ENCODE measurements at places on chromosomes 12 and 14.

- peak; percentile 74 for DNase-seq
These were observed 51.4 kb downstream of the C14orf132 start for GRCh38 chr14:96090441-96091148.

- peak; percentile 24 for DNase-seq
These were observed 1.4 kb downstream of the LRFN5 start for GRCh38 chr14:41607966-41608663.

DNA sequence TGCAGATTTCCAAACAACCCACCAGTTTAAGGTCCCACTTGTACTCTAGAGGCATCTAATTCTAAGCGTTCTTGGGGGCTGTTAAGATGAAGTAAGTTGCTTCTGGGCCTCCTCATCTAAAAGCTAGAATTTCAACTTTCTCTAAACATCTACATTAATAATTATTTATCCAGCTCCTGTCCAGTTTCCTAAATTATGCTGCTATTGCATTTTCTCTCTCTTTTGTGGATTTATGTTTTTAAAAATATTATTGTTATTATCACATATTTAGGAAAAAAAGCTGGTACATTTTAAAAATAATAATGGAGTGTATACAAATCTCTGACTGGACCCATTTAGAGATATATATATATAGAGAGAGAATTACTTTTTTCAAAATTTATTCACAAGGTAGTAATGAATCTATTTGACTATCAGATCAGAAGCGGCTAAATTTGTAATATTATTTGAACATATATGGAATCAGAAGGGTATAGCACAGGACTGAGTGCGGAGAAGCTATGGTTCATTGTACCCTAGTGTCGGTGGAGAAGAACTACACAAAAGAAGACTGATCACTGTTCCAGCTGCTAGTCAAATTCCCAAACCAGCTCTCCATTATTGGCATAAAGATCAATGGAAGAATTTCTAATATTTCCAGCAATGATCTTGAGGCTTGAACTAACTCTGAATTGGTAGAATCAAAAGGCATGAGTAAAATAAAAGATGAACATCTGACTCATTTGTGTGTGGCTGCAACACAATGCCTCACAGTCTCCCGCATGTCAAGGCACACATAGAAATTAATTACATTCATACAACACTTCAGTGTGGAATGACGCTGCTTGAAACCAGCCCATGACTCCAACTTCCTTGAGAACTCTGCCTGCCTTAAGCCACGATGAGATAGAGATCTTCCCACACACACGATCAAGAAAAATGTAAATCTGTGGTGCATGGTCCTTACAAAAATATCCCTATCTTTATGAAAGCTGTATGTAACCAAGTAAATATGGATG is 433.4 kb upstream of the OR4E1 start:
- no peak for DNase-seq

- DNase-seq, result peak; percentile 9
These were observed 1538.3 kb upstream of the SEL1L start for GRCh38 chr14:83071888-83072501.

- DNase-seq, result no peak
These were observed 131.0 kb downstream of the TMEM132D start for GRCh38 chr12:129772501-129773493.

GRCh38 chr12:33245434-33245833 is 194.2 kb downstream of the SYT10 start:
- no peak for DNase-seq

- DNase-seq, result no peak
These were observed 129.8 kb downstream of the AACS start for GRCh38 chr12:125194987-125195386.

DNA sequence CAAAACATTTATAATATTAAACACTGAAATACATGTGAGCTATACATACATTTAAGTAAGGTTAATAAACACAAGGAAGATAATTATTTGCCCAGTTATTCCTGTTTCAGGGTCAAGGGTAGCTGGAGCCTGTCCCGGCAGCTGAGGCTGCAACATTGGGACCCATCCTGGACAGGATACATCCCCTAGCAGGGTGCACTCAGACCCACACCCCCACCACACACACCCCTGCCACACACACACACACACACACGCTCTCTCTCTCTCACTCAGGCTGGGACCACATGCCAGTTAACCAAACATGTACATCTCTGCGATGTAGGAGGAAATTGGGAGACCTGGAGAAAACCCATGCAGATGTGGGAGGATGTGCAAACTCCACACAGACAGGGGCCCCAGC is 112.6 kb upstream of the TMCC3 start:
- DNase-seq, result no peak

DNA sequence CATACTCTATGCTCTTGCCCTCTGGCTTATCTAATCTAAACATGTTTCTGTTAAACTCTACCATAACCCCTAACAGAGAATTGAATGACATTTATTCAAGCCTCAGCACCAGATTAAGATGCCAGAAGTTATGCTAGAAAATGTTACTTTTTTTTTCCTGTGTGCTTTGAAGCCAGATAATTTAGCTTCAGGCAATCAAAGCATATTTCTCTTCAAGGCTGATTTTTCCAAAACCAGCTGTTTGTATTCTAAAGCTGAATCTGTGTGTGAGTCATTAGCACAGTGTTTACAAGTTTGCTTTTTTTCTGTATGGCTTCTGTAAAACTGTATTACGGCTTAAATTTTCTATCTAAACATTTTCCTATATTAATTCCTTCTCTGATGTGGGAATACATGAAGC is 326.1 kb downstream of the FSCB start:
- DNase-seq, result no peak

DNA sequence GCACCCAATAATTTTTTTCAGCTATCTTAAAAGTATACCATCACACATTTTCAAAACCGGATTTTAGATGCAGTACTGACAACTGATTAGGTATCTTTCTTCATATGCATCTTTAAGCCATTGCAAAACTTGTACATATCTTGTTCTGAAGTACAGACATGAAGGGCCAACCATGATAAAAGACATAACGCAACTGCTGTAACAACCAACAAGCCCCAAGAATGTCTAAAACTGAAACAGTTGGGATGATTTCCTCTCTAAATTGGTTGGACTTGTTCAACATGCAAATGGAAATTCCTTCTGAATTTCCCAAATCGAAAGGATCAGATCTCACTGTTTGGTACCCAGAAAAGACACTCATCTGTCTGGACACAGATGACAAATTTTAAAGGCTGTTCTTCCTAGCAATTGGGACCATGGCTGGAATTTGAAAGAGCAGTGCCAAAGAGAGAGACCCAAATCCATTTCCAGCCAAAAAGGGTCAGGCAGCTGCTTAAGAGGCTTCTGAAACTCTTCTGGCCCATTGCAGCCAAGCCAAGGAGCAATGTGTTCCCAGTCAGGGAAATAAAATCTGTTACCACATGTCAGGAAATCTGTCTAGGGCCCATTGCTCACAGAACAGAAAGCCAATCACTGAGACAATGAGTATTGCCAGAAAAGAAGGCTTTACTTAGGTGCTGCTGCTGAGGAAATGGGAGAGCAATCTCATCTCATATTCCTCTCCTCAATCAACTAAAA is 1122.4 kb upstream of the USP15 start:
- no peak for DNase-seq

GRCh38 chr12:52884526-52885293 is 20.2 kb downstream of the KRT8 start:
- peak; percentile 83 for DNase-seq

- DNase-seq, result no peak
These were observed 450.5 kb downstream of the TMEM117 start for GRCh38 chr12:44286336-44286735.

DNA sequence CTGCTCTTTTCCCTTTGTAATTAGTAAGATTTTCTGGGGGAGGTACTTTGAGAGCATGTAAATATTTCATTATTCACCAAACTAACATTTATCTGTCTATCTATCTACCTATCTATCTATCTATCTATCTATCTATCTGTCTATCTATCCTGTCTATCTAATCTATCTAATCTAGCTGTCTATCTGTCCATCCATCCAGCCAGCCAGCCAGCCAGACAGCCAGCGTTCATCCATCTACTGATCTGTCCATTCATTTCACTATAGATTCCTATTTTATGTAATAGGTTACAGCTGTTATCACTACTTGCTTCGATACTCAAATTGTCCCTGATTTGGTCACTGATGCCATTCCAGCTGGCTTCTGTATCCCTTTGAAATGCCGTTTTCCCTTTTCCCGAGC is 67.9 kb downstream of the PRMT8 start:
- no peak for DNase-seq

- peak; percentile 41 for DNase-seq
These were observed 1126.0 kb downstream of the AACS start for GRCh38 chr12:126191031-126191891.

DNA sequence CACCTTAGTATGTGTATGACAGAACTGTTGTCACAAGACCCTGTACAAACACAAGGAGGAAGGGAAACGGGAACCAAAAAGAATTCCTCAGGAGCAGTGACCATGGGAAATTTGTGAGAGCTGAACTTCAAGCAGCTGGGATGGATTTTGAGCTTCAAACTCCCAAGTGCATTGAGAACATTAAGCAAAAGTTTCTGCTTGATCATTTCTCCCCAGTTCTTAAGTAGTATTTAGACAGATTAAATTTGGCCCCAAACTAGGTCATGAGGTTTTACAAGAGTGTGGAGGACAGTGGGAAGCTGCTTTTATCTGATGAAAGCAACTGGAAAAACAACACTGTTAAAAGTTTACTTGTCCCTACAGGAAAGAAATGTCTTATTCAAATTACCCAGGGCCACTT is 206.0 kb upstream of the DCN start:
- no peak for DNase-seq

DNA sequence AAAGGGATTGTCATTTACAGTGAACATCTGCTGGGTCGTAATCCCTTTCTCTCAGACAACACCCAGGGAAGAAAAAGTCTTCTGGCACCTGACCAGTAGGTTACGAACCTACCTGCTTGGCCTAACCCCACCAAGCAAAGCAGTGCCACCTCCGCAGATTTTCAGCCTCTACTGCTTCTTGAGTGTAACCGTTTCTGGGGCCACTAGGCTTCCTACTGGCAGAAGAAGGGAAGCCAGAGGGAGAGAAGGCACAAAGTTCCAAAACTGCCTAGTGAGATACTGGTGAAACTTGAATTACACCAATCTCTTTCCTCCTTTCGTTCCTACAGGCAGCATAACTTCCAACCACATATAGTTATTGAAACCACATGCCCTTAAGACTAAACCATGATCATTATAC is 383.6 kb downstream of the BCAT1 start:
- no peak for DNase-seq
